Stimulated activated CD8-positive, alpha-beta memory T cell treated with anti-CD3 and anti-CD28 coated beads, Interleukin-4, amount 100 ng/mL, for 4 hours (primary cell): ENCODE measurements at places on chromosomes 6 and 20.

GRCh38 chr6:128743974-128744765, 138.8 kb upstream of the LAMA2 start:
- no peak for DNase-seq

- DNase-seq: no peak
These were observed 50.6 kb upstream of the NELFCD start for GRCh38 chr20:58930496-58930895.

GRCh38 chr20:328975-329695, 3.8 kb downstream of the SOX12 start:
- DNase-seq: no peak

DNA sequence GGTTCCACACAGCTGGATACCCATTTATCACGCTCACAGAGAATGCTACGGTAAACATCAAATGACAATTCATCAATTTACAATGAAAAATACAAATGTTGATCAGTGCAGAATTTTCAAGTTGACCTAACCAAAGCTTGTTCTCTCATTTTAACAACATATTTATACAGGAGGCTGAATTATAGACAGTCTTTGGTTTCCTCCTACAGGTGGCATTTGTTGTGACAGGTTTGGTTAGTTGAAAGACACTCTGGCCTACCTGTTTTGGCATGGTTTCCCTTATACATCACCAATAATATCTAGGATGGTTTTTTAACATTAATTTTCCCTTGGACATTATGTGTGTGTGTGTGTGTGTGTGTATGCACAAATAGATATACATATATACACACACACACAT, 642.5 kb upstream of the MMS22L start:
- no peak for DNase-seq

DNA sequence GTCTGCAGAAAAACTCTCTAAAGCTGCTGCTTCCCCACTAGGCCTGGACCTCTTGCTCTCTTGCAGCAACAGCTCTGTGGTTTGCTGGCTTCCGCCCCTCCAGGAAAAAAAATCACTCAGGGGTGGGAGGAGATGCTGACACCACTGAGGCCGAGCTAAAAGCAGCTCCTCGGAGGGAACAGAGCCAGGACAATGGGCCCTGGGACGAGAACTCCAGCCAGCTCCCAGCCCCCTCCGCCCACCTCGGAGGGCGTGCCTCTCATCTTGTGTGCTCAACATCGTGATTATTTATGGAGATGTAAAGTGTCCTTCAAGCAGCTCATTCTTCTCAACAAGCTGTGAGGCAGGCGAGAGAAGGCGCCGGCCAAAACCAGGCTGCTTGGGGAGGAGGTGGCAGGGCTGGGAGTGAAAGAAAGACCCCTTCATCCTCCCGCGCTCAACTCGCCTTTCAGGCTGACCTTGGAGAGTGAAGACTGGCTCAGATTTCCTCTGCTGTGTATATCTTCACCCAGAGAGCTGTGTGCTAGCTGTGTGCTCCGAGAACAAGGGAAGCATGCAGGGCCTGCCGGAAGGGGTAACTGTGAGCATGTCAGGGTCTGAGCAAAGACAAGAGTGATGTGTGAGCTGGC, 53.5 kb upstream of the LRFN2 start:
- no peak for DNase-seq

GRCh38 chr20:33791959-33792597, 19.1 kb upstream of the CHMP4B start:
- no peak for DNase-seq

GRCh38 chr20:4912380-4913142, 88.7 kb downstream of the SLC23A2 start:
- no peak for DNase-seq

DNA sequence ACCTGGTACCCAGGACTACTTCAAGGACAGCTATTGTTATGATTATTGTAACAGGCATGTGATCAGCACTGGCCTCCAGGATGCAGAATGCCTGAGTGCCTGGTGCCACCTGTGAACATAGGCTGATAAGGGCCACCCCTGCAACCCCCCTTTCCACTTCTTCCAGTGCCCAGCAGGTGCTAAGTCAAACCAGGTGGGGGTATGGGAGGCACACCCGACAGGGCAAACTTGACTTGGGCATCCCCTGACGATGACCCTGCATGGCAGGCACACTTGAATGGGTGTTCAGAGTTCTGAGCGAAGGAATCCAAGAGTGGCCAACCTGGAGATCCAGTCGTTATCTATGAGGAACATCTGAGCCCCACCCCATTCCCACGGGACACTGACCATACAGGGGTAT, 3.4 kb downstream of the ADA start:
- no peak for DNase-seq

GRCh38 chr20:60206259-60206658, 248.0 kb downstream of the CDH26 start:
- DNase-seq: no peak

DNA sequence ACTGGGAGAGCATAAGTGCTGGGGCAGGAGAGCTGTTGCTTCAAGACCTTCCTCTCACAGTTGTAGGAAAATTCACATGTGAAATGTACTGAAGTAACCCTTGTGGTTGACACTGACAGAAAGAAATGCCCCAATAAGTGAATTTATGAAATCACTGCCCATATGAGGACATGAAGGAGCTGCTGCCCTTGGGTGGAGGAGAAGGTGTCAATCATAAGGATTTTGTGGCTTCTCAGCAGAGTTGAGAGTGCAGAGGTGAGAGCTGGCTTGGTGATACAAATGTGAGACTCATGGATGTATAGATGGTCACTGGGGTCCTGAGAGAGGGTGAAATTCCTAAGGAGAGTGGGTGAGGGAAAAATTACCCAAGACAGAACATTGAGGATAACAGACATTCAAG, 33.9 kb upstream of the CMTR1 start:
- no peak for DNase-seq
